Stimulated activated CD8-positive, alpha-beta memory T cell treated with anti-CD3 and anti-CD28 coated beads, Interleukin-7, amount 100 ng/mL, for 1 hour (primary cell): ENCODE measurements at places on chromosomes 5 and 9.

DNA sequence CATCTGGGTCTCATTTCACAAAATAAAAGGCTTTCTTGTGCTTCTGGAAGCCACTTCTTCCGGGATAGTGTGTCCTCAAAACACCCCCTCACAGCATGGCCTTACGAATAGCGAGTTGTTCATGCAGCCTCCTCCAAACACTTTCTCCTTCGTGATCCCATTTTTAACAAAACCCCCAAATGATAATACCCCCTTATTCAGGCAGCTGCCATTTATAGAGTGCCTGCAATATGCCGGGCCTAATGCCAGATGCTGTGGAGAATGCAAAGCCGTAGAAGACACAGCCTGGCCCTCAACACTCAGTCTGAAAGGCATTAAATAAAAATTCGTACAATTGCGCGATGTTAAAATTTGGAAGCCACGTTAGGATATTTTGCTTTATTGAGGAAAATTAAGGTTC is 66.4 kb upstream of the SLC44A1 start:
- DNase-seq: no peak

DNA sequence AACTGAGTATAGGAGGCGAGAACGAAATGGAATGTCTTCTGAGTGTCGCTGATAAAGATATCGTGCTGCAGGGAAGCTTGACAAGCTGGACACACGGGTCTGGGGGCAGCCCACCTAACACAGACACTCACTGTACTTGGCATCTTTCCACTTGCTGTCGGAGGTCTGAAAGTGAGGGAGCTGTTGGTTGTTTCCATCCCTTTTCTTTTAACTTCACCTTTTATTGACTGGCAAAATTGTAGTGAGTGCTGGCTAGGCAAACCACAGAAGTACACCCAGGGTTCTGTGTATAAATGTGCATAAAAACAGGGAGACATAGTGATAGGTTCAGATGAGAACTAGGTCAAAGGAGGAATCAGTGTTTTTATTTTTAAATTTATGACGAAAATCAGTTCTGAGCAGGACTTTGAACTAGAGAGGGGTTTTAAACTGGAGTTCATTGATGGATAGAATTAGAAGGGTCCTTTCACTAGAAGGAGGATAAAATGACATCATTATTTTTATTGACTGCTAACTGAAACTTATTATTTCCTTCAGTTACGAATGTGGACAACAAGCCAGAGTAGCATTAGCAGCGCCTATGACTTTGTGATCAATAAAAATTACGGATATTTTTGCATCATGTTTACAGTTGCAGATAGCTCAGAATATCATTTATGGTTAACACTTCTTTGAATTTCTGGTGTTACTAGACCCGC is 817 bp downstream of the GAPVD1 start:
- no peak for DNase-seq

DNA sequence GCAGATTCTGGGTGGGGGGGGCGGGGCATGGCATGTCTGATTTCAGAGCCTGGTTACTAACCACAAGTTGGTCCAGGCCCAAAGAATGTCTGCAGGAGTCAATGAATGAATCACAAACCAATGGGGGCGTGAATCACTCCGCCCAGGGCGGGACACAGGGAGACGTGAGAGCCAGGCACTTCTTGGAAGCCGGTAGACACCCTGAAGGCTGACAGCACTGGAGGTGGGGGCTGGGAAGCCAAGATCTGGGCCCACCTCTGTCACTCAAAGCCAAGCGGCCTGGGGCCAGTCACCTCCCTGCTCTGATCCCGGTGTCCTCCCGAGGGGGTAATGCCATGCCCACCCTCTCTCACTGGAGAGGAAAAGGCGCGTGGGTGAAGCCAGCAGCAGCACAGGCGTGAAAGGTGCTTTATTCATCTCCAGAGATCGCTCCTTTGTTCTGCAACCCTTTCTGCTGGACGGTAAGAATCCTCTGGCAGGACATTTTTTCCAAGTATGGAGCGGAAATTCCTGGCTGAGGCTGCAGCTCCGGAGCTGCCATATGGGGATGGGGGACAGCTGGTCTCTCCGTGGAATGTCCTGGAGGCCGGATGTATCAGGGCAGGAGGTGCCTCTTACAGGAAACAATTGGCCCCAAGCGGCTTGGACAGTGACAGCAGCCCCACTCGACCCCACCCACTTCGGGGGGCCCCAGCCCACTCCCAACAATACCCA is 85.0 kb downstream of the STK10 start:
- DNase-seq: no peak

DNA sequence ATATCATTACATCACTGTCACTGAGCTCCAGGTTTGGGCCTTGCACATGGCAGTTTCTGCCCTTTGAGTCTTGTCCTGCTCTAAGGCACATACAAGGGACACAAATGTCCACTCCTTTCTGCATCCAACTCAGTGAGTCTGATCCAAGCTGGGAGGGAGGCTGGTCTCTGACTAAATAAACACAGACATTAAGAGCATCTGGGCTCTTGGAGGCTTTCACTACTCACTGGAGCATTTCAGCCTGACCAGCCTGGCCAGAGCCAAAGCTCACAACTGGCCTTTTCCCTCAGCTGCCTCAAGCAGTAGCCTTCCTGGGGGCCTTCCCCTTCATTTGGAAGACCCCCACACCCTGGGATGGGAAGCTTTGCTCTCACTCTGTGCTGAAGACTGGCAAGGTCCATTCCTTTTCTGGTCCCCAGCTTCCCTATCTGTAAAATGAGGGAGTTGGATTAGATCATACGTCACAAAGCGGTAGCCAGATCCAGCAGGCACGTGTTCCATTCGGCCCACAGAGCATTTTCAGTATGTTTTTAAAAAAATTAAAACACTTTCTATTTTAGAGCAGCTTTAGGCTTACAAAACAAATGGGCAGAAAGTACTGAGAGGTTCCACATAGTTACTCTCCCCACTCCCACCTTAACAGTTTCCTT is 58.6 kb upstream of the XPA start:
- DNase-seq: no peak

GRCh38 chr5:33631139-33631538 is 190.4 kb downstream of the TARS1 start:
- DNase-seq: no peak

DNA sequence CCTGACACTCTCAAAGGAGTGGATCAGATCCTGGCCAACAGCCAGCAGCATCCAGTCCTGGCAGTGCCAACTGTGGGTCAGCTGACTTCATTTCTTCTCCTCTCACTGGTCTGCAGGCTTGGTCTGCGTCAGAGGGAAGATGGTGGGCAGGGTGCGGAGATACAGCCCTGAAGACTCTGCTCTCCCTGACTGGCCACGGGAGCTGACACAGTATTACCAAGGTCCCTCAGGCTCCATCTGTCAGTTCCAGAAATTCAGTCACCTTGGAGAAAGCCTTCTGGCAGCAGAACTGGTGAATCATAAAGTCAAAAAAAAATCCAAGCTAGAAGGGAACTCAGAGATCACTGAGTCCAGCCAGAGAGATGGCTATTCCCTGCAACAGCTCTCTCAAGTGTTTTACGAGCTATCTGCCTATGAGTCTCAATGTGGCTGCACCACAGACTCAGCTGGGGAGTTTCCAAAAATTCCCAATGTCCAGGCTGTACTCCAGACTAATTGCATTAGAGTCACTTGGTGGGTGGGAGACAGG is 27.9 kb downstream of the C1QTNF2 start:
- DNase-seq: no peak

DNA sequence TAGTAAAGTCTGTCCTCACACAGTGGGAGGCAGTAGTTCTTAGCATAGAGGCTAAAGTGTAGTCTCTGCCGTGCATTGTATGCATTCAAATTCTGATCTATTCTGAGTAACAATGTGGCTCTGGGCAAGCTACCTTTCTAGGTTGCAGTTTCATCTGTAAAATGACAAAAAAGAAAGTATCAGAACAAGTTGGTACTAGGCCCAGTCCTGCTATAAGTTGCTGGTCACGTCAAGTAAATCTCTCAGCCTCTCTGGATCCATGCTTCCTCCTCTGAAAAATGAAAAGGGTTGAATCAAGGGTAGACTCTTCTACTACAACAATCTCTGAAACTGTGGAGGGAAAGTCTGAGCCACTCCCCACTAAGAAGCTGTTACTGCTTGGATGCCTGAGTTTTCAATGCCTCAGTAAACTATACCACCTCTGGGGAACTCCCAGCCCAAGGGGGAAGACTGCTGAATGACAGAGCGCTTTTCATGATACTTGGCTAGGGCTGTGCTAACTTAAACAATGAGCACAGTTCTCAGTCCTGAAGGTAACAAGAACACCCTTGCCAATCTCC is 34.5 kb upstream of the SPARC start:
- no peak for DNase-seq

DNA sequence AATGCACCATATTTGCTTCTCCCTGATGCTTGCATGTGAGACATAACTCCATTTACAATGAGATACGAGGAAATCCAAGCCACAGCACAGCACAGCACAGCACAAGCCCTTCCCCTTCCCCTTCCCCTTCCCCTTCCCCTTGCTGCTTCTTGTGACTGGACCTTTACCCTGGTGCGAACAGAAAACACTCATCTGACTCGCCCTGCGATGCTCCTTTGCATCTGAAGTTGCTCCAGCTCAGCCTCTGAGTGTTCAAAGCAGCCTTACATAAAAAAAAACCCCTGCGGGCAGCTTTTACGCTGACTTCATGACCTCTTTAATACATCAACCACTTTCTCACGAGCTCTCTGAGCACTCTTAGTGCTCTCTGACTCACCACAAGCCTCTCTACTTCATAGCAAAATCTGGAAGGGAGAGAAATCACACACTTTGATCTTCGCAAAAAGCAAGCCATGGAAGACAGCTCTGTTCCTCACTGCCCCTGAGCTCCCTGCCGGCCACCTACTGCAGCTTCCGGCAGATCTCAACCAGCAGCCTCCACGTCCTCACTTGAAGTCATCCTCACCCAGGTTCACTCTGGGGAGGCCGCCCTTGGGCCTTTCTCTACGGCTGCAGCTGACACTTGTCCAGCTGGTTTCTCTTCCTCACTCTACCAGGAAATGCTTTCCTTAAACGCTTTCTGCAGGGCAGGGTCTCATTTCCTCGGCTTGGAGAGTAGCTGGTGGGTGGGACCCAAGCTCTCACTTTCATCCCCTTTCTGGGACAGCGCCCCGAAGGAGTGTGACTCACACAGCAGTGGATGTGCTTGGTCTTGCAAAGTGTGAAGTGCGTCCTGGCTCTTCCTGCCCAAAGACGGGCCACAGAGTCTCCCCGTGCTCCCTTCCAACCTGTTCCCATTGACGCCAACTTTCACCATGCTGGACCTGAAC is 5.3 kb downstream of the SLC34A1 start:
- no peak for DNase-seq

- no peak for DNase-seq
Measured at GRCh38 chr9:119313846-119314245, 55.4 kb downstream of the BRINP1 start.

DNA sequence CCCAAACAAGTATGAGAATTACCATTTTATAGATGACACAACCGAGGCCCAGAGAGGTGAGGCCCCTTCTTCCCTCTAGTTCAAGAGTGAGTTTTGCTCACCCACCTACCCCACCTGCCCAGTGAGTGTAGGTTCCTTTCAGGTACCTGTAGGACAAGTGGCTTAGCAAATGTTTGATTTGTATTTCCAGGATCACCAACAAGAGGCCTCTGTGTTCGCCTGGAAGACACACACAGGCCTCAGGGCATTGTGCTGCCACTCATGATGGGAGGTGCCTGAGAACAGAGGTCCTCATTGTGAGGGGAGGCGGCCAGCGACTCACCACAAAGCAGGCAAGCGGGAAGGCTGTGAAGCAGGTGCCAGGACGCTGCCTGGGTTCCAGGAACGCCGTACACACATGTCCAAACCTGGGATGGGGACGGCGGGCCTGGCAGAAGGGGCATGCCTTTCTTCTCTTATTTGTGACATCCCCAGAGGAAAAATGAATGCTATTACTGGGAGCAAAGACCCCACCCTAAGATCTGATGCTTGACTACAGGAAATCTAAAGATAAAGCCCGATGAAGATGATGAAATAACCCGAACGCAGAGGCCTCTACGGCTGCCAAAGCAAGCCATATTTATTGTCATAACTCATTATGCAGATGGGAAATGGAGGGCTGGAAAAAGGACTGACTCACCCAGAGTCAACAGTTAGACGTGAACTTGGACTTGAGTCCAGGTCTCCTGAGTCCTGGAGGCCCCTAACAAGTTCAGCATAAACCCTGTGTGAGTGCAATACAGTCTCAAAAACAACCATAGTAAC is 60.2 kb upstream of the SLC25A51 start:
- DNase-seq: no peak

GRCh38 chr9:105975886-105976645 is 281.7 kb downstream of the TMEM38B start:
- no peak for DNase-seq

DNA sequence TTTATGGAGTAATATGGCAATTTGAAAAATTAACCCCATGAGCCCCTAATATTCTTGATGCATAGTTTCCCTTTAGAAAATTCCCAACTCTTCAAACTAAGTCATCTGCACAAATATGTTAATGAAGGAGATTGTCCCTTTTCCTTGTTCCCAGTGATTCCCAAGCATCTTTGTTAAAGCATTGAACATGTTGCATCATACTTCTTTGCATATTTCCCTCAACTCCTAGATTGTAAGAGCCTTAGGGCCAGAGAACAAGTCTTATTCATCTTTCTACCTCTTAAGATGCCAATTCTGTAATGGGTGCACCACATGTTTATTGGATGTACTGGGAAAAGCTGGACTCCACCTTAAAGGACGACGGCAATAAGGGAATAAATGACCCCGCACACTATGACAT is 223.4 kb downstream of the PLK2 start:
- DNase-seq: no peak

DNA sequence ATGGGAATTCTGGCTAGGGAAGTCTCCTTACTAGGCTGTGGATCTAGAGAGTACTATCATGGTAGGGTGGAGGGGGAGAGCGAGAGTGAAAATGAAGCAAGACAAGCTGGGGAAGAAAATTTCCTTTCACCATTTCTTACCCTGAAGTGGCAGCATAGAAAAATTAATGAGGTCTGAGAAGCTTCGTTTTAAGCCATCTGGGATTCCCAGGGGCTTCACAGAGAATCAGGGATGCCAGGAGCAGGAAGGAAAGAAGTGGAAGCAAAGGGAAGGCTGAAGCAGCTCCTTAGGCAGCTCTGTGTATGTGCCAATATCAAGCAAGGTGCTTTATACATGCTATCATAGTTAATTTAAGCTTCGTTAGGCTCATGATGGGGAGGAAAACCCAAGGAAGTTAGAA is 169.9 kb downstream of the ZSWIM6 start:
- DNase-seq: no peak

- DNase-seq: no peak
Measured at GRCh38 chr5:131984956-131985665, 26.3 kb downstream of the ACSL6 start.

- DNase-seq: no peak
Measured at GRCh38 chr5:150527038-150527437, 19.1 kb downstream of the NDST1 start.

GRCh38 chr5:149724130-149724840 is 5.8 kb upstream of the PPARGC1B start:
- no peak for DNase-seq

GRCh38 chr5:38433160-38433861 is 123.1 kb downstream of the LIFR start:
- no peak for DNase-seq

DNA sequence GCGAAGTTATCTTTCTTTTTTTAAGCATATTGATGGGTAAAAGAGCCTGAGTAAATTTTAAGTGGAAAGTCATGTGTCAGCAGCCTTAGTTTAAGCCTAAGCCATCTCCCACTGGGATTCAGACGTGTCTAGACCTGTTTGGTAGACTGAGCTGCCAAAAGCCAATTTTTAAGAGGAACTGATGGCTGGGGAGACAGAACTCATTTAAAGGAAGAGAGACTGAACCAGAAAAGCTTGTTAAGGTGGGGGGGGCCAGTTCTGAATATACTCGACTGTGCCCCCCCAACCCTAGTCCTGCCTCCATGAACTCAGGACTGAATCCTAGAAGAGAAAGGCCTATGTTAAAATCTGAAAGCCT is 58.3 kb upstream of the PLPP1 start:
- no peak for DNase-seq
